Fibroblast of the aortic adventitia (primary cell): ENCODE measurements at places on chromosomes 2 and 18. TPM values are rescaled to one million over a fixed set of nuclear protein-coding genes. Genes with fewer than 3 reads are reported as not detected.

Gene KLHL41
- 1.4 and 2.1 TPM in 2 replicates for total RNA-seq

Gene IL1A
- 0.90 TPM in 1 of 2 replicates, not detected in the other for total RNA-seq

Gene GKN1
- not detected in 2 replicates for total RNA-seq

Gene C2orf74
- total RNA-seq = 8.0 and 19.0 TPM in 2 replicates

Gene FSHR
- total RNA-seq = not detected in 2 replicates

Gene RUFY4
- total RNA-seq = not detected in 2 replicates

GRCh38 chr2:240347373-240347940 lies 88.0 kb upstream of the GPC1 start:
- DNase-seq = no peak

DNA sequence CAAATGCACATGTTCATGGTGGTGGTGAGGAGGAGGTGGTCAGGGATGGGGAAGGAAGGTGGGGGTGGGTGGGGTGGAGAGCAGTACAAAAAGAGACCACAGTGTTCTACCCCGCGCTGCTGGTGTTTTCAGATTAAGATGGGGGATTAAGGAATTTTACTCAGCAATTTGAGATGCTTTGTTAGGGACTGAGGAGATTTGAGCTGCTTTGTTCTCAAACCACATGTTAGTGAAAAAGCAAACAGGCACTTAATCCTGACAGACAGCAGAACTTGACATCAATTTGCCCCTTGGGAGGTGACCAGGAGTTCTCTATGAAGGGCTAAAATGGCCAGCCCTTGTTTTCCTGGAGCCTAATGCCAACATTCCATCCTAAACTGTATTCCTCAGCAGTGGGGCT lies 244.5 kb downstream of the MEIS1 start:
- DNase-seq = peak; percentile 44

GRCh38 chr2:227030789-227031188 lies 133.2 kb downstream of the COL4A4 start:
- no peak for DNase-seq

- DNase-seq = peak; percentile 96
These were observed 6.3 kb downstream of the RAB12 start for GRCh38 chr18:8615397-8616027.

DNA sequence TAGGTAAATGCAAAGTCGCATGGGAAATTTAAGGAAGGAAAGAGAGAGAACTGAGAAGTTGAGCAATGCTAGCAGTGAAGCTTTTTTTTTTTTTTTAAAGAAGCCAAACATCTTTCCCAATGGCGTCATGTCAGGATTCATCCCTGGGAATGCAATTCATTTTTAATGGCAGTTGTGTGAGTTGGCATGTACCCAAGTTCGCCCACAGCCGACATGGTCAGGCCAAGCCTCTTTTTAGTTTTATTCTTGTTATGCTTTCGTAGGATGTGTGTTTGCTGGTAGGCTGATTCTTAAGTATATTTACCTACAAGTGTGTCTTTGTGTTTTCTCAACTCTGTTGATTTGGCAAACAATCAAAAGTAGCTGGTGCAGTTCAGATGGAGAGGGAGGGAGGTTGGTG lies 127.6 kb upstream of the ITGA6 start:
- peak; percentile 73 for DNase-seq

GRCh38 chr2:2025803-2026202 lies 281.5 kb upstream of the PXDN start:
- DNase-seq = no peak

GRCh38 chr2:425243-425642 lies 137.4 kb upstream of the ALKAL2 start:
- no peak for DNase-seq

DNA sequence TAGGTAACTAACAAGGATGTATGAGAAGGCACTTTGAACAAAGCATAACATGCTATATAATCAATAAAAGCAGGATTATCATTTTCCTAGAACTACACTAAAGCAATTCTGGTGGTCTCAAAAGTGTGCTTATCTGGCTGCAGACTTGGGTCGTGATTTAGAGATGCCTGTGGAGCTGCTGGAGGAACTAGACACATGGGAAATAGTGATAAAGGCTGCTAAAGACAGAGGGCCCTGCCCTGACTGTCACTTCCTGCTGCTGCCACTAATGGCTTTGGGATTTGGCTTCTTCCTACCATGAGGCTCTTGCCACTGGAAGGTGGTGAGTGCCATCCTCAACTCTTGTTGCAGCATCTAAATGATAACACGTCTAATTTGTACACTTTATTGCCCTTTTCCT lies 22.5 kb downstream of the TMEM178A start:
- no peak for DNase-seq

DNA sequence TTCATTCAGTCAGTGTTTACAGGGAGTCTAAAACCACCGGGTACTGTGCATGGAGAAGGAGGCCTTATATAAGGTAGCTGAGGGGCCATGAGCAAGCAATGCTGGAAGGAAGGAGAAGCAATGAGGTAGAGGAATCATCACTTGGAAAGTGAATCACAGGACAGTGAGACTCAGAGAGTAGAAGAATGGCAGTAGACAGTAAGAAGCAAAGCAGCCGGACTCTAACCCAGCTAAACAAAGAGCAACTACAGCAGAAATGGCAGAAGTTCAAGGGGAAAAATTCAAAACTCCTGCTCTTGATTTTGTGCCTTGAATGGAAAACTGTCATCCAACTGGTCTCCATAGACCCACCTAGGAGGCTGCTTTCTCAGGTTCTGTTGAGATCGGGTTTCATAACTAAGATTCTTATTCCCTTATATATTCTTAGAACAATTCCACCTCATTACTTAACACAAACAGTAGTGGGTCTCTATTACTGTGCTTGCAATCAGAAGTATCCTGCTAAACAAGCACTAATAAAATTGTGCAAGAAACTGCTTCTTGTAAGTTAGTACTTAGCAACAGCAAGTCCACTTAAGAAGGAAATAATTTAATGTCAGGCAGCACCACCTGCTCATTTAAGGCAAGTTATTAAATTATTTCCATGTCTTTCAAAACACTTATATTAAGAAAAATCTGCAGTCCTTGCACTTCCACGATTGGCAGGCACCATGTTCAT lies 68.0 kb downstream of the RBMS1 start:
- peak; percentile 61 for DNase-seq

- peak; percentile 55 for DNase-seq
These were observed 102.5 kb downstream of the BARD1 start for GRCh38 chr2:214706986-214707385.
